Esophagus squamous epithelium (tissue), 5 donors: ENCODE measurements at places on chromosomes 11 and 22.

- no peak for DNase-seq
Measured at GRCh38 chr11:86610559-86611341, 61.7 kb downstream of the ME3 start.

DNA sequence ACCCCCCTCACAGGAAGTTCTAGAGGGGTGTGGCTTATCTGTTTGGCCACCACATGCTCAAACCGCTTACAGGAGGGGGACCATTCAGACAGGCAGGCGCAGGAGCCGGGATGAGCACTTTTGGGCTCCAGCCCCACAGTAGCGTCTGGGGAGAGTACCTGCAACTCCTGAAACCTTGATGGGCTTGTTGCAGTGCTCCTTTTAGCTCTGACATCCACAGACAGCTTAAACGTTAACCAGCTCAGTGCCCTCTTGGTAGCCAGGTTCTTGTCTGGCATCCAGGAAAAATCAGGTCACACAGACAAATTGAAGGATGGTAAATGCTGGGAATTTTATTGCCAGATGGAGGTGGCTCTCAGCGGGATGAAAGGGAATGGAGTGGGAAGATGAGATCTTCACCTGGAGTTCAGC is 326.3 kb downstream of the ETS1 start:
- DNase-seq = no peak

DNA sequence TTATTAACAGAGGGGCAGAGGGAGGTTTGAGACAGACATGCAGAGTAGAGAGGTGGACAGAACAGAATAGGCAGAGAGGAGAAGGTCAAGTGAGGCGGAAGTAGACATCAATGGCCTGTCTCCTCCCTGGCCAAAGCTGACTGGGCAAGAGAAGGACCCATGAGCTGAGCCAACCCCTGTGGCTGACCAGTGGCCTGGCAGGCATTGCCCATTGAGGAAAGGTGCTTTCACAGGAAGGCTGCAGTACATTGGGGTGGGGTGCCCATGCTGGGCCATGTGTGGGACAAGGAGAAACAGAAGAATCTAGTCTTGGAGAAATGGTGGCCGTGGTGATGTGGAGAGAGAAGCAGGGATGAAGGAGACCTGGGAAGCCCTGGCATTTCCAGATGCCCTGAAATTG is 76.0 kb downstream of the MYEOV start:
- DNase-seq = no peak

GRCh38 chr11:69499186-69499917 is 17.9 kb downstream of the LINC01488 start:
- DNase-seq = no peak

DNA sequence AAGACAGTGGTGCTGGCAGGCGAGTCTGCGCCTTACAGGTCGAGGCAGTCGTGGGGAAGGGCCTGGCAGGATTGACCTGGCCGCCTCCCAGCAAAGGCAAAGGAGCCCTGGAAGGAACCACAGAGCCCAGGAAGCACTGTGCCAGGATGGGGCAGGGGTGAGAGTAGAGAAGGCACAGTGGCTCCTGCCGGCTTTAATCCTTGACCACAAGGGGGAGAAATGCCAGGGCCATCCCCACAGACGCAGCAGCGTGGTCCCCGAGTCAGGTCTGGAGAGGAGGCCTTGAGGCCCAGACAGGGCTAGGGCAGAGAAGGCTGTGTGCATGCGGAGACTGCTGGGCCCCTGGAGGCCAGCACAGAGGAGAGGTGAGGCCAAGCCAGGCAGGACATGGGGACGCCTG is 9.9 kb upstream of the NDUFS8 start:
- DNase-seq = no peak

DNA sequence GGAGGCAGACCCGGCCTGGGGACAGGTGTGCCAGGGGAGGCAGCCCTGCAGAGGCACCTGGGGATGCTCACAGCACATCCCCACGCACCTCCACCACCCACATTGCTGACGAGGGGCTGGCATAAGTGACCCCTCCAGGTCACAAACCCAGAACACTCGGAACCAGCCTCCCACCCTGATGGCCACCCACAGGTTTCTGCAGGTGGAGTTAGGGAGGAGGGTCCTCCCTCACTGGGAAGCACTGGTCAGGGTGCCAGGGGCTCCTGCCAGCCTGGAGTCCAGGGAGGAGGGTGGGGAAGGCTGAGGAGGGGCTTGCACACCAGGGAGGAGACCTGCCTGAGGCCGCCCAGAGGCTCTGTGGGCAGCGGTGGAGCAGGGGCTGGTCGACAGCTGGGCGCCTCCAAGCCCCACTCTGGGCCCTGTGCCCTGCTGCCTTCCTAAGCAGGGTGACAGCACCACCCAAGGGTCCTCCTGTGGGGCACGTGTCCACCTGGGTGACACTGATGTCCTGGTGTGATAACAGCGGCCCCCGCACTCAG is 51.0 kb upstream of the CARS1 start:
- DNase-seq = no peak

DNA sequence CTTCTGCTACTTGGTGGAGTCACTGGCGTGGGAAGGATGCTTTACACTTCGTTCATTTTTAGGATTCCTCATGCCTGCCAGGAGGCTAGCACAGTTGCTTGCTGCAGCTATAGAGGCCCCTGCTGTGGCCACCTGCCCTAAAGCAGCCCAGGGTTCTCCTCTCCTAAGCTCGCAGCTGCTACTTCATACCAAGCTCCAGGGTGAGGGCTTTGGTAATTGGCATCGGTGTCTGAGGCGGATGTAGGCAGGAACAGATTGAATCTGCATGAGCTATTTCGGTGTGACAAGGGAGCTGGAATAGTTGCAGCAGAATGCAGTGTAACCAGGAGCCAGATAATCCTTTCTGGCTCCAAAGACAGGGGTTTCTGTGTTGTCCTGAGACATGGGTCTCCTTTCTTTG is 133.1 kb downstream of the MICAL2 start:
- DNase-seq = no peak

GRCh38 chr22:49139492-49140151 is 688.1 kb downstream of the BRD1 start:
- no peak for DNase-seq

- no peak for DNase-seq
Measured at GRCh38 chr11:69554849-69555248, 73.4 kb downstream of the LINC01488 start.

DNA sequence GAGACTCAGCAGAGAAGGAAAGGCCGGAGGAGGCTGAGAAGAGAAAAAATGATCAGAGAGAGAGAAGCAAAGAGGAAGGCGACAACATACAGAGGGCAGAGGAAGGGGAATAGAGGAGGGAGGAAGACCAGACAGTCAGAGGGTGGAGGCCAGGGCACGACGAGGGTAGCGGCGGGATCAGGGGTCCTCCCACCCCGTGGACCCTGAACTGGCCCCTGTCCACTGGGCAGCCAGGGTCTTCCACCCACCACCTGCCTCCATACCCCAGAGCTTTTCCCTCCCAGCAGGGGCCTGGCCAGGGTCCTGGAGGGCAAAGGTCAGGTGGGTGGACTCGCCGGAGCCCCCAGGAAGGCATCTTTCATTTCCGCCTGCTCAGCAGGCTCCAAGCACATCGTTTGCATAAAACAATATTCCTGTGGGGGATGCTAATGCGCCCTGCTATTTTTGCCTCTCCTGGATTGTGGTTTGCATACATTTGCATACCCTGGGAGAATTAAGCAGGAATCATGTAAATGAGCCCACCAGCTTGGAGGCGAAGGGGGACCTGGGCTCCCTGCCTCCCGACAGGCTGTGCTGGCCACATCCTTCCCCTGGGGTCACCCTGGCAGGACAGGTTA is 394.1 kb downstream of the MN1 start:
- no peak for DNase-seq
